Testis (tissue), 5 donors: ENCODE measurements at places on chromosomes 3 and 15. TPM values are rescaled to one million over a fixed set of nuclear protein-coding genes. Genes with fewer than 3 reads are reported as not detected.

The LYZL4 gene
- 77.2 TPM for polyA plus RNA-seq

The CELF6 gene
- 10.1 TPM for polyA plus RNA-seq

The SLTM gene
- polyA plus RNA-seq = 29.7 TPM

The LAMB2 gene
- polyA plus RNA-seq = 276 TPM

DNA sequence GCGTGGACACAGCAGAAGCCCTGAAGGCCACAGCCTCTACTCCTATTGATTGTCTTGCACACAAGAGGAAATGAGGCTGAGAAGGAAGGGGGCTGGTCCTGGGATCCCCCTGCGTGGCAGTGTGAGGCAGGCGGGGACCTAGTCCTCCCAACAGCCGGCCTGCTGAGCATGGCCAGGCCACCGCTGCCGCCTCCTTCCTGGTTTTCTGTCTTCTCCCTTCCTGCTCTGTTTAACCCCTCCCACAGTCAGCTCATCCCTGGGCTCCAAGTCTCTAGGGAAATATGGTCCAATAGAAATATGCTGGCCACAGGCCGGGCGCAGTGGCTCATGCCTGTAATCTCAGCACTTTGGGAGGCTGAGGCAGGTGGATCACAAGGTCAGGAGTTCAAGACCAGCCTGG is 42.1 kb upstream of the HES1 start:
- DNase-seq = no peak

- no peak for DNase-seq
Observed at GRCh38 chr3:32495085-32495484, 7.6 kb downstream of the CMTM6 start.

- DNase-seq = no peak
Observed at GRCh38 chr15:63340353-63340752, 41.3 kb downstream of the CA12 start.

- no peak for DNase-seq
Observed at GRCh38 chr3:184700759-184701158, 11.1 kb downstream of the MAGEF1 start.

GRCh38 chr3:179833294-179833693 is 180.5 kb downstream of the USP13 start:
- no peak for DNase-seq

DNA sequence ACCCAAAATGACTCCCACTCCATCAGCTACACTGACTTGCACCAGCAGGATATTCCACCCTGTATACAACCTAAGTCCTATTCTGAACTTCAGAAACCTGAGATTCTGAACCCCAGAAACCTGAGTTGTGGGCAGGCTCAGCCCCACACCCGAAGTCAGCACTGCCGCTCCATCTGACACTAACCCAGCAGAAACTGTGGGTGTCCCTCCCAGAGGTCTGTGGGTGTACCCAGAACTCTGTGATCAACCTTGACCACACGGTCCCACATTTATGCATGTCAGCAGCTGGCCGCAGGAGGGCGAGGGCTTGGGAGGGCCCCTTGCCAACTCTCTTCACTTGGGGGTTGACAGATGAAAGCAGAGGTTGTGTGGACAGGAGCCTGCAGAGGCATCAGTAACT is 9.3 kb downstream of the OXTR start:
- no peak for DNase-seq

DNA sequence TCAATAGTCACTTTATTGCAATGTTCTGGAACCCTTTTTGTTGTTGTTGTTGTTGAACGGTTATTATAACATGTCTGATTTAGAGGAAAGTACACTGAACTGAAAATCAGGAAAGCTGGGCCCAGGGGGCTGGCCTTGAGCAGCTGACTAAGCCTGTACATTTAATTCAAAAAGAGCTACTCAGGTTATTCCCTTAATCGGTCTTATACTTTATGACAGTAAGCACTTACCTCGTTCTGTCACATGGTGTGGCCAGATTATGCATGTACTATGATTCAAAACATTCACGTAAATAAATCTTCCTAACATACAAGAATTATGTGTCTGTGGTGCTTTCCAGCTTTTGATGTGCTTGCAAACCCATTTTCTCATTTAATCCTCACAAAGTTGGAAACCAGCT is 382.5 kb upstream of the TPRG1 start:
- DNase-seq = no peak

DNA sequence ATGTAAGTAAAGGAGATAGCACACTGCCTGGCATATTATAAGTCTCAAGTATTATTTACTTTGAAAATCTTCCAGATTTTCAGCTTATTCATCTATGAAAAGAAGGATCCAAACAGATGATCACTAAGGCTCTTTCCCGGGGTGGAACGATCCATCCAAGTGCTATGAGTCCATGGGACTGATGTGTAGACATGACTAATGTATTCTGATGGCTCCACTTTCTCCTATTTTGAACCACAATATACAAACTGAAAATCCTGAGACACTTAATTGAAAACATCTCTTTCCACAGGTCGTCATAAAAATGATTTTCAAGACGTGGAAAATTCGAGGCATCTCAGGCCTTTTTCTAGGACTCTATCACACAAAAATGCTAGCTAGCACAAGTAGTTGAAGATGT is 33.4 kb upstream of the CHRM5 start:
- no peak for DNase-seq

DNA sequence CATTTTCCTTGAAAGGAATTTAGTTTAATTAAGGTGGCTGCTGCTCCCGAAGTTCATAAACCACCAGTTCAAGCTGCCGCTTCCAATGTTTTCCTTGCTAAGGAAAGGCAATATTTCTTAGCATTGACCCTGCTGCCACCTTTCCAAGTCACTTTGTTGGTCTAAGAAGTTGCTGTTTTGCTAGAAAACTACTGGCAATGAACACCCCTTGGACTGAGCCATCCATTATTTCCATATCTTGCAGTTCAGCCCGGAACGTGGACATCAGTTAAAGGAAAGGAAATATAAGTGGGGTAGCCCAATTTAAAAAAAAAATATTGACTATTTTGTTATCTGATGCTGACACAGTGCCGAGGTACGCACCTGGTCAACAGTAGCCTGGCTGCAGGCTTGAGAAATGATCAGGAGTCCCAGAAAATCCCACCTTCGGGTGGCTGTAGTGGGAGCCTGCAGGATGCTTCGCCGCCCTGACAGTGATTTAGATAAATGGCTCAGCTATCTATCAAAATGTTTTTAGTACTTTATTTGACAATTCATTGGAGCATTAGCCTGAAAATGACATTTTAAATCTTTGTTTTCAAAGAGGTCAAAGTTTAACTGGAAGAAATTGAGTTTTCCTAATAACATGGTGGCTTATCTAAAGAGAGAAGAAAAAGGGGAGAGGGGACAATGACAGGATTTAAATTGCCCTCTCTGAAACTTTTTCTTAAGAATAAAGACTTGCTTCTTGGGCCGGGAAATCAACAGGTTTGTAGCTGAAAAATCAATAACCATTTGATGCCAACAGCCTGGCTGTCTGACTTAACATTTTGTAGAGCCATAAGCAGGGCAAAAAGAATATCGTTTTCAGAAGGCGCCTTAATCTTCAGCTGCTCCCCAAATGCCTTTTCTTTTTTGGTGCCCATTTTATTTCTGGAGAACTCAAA is 1.6 kb downstream of the RARB start:
- DNase-seq = no peak
